Liver (tissue), 10 donors: ENCODE measurements at places on chromosomes 6 and 20. TPM values are rescaled to one million over a fixed set of nuclear protein-coding genes. Genes with fewer than 3 reads are reported as not detected.

LPA gene
- 62.8 TPM for total RNA-seq

CRISP2 gene
- total RNA-seq = 0.28 TPM

DNA sequence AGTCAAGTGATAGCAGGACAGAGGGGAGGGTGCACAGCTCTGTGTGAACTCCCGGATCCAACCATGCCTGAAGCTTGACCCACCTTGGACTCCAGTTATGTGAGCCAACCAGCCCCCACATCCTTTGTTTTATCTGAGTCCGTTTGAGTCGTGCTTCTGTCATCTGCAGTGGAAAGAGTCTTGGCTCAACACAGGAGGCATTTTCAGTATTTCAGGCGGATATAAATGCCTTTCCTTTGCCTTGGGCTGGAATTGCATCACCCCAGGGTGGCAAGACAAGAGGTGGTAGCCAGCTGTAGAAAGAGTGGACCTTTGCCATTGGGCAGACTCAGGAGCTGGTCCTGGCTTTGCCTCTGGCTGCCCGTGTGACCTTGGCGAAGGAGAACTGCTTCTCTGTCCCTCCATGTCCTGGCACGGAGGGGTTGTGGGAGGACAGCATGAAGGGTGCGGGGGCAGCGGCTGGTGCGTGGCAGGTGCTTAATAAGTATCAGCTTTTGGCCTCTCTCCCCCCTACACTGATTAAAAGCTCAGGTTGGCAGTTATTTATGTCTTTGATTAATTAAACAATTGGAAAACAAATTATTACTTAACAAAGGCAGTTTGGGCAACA, 42.6 kb upstream of the APCDD1L start:
- no peaks in the 10 kb centered on the region for H3K36me3 ChIP-seq
- DNase-seq = no peak
- H3K27me3 ChIP-seq = peaks cover 2% of the 10 kb centered on the region
- no peak overlapping the region for H3K27ac ChIP-seq
- H3K4me3 ChIP-seq = no peak overlapping the region

GRCh38 chr6:65557224-65557623, 149.8 kb downstream of the EYS start:
- H3K4me1 ChIP-seq = no peaks in the 10 kb centered on the region
- H3K27ac ChIP-seq = no peak overlapping the region

DNA sequence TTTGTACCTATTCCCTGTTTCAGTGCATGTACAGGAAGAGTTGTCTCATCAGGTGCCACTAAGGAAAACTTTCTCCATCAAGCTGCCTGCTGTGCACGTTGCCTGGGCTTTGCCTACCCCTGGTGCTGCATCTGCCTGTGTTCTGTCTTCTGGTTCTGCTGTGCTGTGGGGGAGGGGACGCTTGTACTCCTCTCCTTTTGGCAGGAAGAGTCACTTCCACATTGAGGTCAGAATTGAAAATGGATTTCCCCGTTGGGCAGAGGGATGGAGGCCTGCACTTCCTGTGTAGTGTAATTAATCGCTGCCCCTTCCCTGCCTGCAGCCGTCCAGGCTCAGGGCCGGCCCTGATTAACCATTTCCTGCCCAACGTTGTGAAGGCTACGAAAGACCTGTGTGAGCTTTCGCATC, 153.3 kb downstream of the SCML4 start:
- DNase-seq = no peak
- H3K4me3 ChIP-seq = no peak overlapping the region
- H3K27me3 ChIP-seq = no peaks in the 10 kb centered on the region
- H3K4me1 ChIP-seq = peaks cover 5% of the 10 kb centered on the region

GRCh38 chr6:170130771-170131241, 160.1 kb downstream of the DLL1 start:
- peaks cover 16% of the 10 kb centered on the region for H3K4me1 ChIP-seq
- no peaks in the 10 kb centered on the region for H3K27me3 ChIP-seq

- no peak for DNase-seq
- no peaks in the 10 kb centered on the region for H3K36me3 ChIP-seq
- no peak overlapping the region for H3K27ac ChIP-seq
Measured at GRCh38 chr6:125477844-125478243, 176.1 kb upstream of the HDDC2 start.

DNA sequence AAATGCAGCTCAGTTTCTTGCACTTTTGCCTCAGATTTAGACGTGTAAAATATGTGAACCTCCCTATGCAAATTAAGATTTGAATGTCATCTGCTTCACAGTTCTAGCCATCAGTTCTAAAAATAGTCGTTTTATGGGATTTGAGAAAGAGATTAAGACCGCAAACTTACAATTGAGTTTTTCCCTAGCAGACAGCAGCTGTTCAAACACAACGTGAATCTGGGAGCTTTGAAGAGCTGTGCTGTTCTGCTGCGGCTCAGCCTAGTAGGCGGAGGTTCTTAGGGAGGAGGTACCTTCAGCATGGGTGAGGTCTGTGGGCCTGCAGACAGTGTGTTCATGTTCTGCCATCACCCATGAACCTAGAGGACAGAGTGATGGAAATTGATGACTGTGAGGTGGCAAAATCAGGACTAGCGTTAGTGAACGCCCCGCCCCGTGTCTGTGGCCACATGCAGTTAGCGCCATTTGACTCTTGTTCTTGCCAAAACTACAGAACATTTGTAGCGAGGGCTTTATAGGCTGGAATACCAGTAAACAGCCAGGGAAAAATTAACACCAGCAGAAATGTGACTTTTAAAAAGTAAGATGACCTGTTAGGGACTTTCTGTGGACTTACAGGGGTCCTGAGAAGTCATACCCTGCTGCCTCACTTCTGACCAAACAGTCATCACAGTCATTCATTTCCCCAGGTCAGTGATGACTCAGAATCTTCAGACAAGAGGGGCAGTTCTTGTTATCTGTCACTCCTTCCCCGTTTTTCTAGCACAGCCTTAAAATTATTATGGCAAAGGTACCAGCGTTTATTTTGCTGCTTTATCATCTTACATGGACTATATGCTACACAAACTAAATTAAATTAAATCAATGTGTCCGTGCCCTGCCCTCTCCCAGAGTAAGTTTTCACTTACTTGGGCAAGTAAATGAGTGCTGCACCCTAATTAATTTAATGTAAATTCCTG, 84.3 kb upstream of the TMEM181 start:
- DNase-seq = no peak
- H3K36me3 ChIP-seq = peaks cover 8% of the 10 kb centered on the region
- no peak overlapping the region for H3K27ac ChIP-seq
- no peaks in the 10 kb centered on the region for H3K27me3 ChIP-seq
- no peaks in the 10 kb centered on the region for H3K4me1 ChIP-seq
- H3K4me3 ChIP-seq = no peak overlapping the region

- H3K4me3 ChIP-seq = no peak overlapping the region
- no peaks in the 10 kb centered on the region for H3K36me3 ChIP-seq
- no peak overlapping the region for H3K27ac ChIP-seq
- H3K27me3 ChIP-seq = no peaks in the 10 kb centered on the region
- H3K4me1 ChIP-seq = peaks cover 4% of the 10 kb centered on the region
Measured at GRCh38 chr6:55450005-55450404, 122.7 kb downstream of the GFRAL start.

GRCh38 chr6:74145931-74146330, 449.9 kb downstream of the CD109 start:
- no peaks in the 10 kb centered on the region for H3K4me1 ChIP-seq
- no peak overlapping the region for H3K27ac ChIP-seq
- no peaks in the 10 kb centered on the region for H3K36me3 ChIP-seq

GRCh38 chr6:53311586-53311935, 37.2 kb downstream of the ELOVL5 start:
- no peak overlapping the region for H3K27ac ChIP-seq
- no peaks in the 10 kb centered on the region for H3K36me3 ChIP-seq
- DNase-seq = no peak
- H3K27me3 ChIP-seq = no peaks in the 10 kb centered on the region

GRCh38 chr6:16187176-16187575, 51.2 kb upstream of the GMPR start:
- no peak overlapping the region for H3K27ac ChIP-seq
- no peaks in the 10 kb centered on the region for H3K27me3 ChIP-seq
- DNase-seq = no peak
- no peak overlapping the region for H3K4me3 ChIP-seq
- H3K4me1 ChIP-seq = no peaks in the 10 kb centered on the region
